PC-9 (cell line): ENCODE measurements at places on chromosomes 1 and 21. TPM values are rescaled to one million over a fixed set of nuclear protein-coding genes. Genes with fewer than 3 reads are reported as not detected.

Gene S100A3
- 1.5 and 2.4 TPM in 2 replicates for total RNA-seq

Gene MPL
- 0.76 and 1.6 TPM in 2 replicates for total RNA-seq

Gene KRTAP11-1
- total RNA-seq = not detected in 2 replicates

Gene RIPPLY3
- 0.17 TPM in 1 of 2 replicates, not detected in the other for total RNA-seq

- no peak for DNase-seq
These were observed 617.0 kb upstream of the PRMT6 start for GRCh38 chr1:106439475-106439874.
